ENCODE measurements at places on chromosomes 13 and 19.

- peak; percentile 5 for DNase-seq
Observed at GRCh38 chr19:21463449-21464105, 41.8 kb upstream of the ZNF429 start.

DNA sequence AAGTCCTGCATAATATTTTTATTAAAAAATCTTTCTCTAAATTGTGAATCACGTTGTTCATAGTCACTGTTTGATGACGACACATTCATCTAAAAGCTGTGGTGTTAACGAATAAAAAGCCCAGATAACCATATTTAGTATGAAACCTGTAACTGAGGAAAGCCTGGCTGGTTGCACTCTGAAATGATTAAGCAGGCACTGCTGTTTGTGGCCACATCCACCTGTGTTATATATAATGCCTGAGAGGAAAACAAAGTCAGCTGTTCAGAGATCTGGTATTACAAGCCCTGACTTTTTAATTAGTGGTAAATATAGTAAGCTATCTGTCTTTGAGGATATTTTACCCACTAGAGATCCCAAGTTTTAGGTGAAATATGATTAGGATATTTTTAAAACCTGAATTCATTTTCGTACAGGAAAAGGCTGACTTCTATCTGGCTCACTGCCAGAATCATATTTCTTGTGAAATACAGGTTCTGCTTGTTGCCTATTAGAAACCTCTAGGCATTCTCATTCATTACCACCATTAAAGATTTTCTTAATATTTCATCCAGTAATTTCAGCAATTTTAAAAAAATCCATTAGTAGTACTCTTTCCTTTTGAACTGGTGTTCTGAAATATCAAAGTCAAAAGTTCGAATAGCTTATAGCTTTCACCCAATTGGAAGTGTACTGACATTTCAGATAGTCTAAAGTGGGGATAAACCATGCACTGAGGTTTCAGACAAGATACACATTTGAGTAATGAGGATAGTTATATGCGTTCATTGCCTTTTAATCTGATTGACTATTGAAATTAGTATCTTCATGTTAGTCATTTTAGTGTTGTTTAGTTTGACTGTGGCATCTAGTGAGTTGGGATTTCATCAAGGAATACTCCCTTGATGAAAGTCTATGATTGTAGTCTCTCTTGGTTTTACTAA, 79.7 kb downstream of the LMO7 start:
- DNase-seq, result no peak

DNA sequence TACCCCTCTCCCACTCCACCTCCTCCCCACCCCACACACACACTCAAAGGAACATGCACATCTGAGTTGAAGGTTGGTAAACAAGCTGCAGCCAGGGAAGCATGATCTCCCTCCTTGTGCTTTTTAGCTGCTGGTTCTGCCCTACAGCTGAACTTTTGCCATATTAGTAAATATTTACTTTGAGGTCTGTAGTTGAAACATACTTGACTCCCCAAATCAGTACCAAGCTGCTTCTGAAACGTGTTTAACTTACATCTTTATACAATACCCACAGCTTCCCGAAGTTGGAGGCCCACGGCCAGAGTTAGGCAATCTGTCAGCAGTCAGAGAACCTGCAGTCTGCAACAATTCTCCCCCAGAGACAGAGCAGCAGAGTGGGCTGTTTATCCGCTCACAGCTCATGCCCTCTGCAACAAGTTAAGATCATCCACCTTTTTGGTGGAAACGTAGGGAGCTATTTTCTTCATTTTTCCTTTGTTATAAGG, 1.5 kb upstream of the PCDH20 start:
- no peak for DNase-seq

GRCh38 chr13:102856557-102856956, 10.7 kb downstream of the ERCC5 start:
- DNase-seq, result no peak

- no peak for DNase-seq
Observed at GRCh38 chr13:99982731-99983498, 1.3 kb downstream of the ZIC2 start.

DNA sequence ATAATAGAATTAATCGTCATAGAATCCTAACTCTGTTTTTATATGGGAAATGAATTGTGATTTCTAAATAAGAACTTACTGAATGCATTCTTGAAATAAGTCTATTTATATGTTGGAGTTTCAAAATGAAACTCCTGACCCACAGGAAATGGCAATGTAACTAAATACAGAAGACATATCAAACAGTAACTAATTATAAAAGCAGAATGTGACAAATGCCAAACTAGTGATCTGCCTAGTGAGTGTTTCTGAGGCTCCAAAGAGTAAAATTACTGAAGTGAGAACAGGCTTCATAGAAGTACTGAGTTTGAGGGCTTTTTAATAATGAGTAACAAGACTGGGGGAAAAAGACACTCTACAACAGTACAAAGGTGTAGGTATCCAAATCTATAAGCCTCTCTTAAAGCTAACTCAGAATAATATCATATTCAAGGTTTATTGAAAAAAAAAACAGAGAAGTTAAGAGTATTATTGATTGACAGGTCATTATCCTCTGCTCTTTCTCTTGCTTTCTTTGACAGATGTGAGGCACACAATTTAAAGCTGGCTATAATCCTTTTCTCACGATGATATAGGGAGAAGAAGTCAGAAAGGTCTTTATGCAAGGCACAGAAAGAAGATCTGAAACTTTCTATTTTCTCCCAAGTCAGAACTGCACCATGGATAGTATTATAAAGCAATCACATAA, 17.4 kb upstream of the ATXN8OS start:
- DNase-seq, result no peak

DNA sequence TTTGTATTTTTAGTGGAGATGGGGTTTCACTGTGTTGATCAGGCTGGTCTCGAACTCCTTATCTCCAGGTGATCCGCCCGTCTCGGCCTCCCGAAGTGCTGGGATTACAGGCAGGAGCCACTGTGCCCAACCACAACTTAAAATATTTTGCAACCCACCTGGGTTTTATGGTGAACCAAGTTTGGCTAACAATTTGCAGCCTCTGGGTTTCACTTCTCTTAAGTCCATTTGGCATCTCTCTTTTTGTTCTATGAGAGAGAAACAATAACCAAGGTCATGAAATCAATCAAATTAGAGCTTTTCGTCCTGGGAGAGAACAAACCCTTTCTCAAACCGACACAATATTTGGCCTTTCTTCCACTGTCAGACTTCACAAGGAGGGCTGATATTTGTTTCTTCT, 5.6 kb upstream of the SMAD9 start:
- DNase-seq, result no peak

DNA sequence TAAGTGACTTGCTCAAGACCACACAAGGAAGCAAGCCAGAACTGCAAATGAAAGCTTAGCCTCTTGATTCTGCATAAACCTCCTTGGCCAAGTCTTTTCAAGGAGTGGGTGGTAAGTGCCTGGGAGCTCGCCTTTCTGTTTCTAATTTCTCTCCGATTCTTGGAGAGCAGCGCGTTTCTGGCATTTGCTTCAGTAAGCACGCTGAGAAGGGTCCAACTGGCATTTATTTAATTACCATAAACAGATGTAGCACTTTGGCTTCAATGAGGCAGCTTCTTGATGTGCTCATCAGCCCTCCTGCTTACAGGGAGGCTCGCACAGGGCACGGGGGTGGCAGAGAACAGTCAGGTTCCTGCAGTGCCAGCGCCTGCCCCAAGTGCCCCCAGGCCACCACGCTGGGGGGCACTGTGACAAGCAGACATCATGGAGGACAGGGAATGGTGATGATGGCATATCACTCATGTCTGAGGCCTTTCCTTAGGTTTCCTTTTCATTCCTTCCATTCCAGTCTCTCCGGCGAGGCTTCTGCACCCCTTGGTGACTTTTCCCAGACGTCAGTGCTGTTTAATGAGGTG, 13.3 kb downstream of the SIAH3 start:
- no peak for DNase-seq

- DNase-seq, result no peak
Observed at GRCh38 chr13:54185785-54186184, 1157.2 kb downstream of the OLFM4 start.

- DNase-seq, result no peak
Observed at GRCh38 chr13:50243931-50244330, 228.7 kb downstream of the KCNRG start.

- peak; percentile 71 for DNase-seq
Observed at GRCh38 chr19:11339254-11340098, at the start of gene RAB3D. Gene RAB3D (minus strand): TSS chr19:11339657. CDS start chr19:11337399, 2,258 bp downstream.

- DNase-seq, result no peak
Observed at GRCh38 chr13:98722958-98723357, 29.5 kb downstream of the SLC15A1 start.

- no peak for DNase-seq
Observed at GRCh38 chr19:39582442-39582841, 19.9 kb upstream of the LGALS13 start.

DNA sequence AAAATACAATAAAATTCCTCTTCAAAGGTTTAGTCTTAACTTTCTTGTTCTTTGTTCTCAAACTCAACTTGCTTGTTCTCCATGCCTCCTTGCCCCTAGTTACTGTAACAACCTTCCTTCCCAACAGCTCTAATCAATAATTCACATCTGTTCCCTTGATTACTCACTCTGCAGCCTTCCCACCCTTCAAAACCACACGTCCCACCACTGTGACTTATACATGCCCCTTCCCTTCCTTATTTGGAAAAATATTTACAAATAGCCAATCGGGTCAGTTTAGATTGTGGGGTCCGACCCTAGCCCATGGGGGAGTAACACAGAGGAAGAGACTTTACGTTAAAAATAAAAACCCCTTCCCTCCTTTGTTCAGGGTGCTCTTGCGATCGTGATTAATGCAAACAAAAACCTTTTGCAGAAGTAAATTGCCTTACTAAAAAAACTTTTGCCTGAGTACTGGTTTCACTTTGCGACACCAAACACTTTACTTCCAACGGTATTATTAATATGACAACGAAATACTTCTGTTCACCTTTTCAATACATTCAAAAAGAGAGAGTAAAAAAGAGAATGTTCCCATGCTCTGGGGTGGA, 512 bp upstream of the ZNF93 start:
- no peak for DNase-seq

DNA sequence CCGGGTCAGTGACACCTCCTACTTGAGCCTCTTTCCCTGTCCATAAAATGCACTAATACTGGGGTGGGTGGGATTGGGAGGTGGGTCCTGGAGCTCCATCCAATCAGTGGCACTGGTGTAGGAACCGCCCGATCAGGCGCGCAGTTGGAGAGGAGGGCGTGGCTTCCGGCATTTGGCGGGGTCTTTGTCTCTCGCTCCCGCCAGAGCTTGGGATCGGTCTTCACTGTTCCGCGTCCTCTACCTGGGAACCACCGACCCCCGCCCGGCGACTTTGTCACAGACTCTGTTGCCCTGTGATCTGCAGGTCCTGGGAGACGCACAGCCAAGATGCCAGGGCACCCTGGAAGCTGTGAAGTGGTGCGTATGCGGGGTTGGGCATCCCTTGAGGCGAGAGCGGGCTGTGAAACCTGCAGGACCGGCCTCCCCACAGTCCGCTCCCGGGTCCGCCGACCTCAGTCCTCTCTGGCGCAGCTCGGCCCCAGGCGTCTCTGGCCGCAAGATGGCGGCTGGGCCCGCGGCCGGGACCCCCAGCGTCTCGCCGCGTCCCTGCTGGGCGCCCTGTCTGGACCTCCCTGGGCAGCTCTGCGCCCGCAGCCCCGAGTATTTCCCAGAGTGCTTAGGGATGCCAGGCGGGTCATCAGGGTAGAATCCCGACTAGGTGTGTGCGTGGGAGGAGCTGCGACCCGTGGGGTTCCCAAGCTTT, 41.6 kb upstream of the ZNF730 start:
- DNase-seq, result no peak

GRCh38 chr19:21838646-21839045, 2.7 kb upstream of the ZNF43 start:
- DNase-seq, result no peak

DNA sequence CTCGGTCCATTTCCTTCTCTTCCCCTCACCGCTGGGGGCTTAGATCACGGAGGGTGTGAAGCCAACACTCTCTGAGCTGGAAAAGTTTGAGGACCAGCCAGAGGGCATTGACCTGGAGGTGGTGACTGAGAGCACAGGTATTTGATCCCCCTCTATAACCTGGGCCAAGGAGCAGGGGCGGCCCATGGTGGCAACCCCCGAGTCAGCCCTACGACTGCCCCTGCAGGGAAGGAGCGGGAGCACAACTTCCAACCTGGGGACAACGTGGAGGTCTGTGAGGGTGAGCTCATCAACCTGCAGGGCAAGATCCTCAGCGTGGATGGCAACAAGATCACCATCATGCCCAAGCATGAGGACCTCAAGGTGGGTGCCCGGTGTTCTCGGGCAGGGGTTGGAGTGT, 11.6 kb upstream of the TIMM50 start:
- DNase-seq, result no peak

GRCh38 chr13:56864451-56864850, 276.3 kb upstream of the PRR20A start:
- DNase-seq, result no peak

GRCh38 chr13:75071395-75071794, 410.6 kb downstream of the TBC1D4 start:
- no peak for DNase-seq

- no peak for DNase-seq
Observed at GRCh38 chr13:28246891-28247290, 108.5 kb downstream of the PAN3 start.

- DNase-seq, result no peak
Observed at GRCh38 chr19:43354305-43354627, 780 bp downstream of the CD177 start.

DNA sequence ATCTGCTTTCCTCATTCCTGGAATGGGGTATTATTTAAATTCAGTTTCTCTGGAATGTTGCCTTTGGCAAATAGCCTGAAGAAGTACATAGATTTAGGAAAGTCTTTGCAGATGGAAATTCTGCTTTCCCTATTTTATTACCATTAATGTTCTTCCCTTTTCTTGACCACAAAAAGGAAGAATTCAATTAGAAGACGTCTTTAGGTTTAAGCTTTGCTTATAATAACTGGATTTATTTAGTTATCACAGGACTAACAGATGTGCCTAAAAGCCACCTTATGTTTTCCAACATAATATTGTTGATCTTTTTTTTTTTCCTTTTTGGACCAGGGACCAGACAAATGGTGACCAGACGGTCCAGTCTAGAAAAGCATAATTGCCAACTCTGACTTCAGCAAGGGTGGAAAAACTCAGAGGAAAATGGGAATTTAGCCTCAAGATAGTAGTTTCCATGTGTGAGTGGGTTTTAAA, 210.1 kb upstream of the SPRY2 start:
- DNase-seq, result no peak

DNA sequence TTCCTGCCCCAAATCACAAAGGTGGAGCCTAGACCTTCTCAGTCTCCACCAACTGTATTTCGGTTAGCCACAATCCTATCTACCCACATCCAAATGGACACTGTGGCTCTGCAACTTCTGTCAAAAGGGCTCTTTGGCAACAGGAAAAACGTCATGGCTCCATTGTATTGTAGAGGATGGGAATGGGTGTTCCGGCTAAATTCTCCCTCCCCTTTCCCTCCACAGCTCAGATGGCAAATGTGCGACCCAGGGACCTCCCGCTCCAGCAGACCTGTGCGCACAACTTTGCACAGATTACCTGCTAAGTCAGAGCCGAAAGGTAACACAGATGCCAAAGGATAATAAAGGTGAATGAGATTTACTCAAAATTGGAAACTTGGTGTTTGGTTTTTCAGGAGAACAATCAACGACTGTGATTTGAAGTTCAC, 968 bp upstream of the KL start:
- no peak for DNase-seq
